ENCODE measurements at places on chromosomes 4 and X.

- no peak for DNase-seq
Observed at GRCh38 chrX:42246814-42247213, 323.5 kb upstream of the CASK start.

- no peak for DNase-seq
Observed at GRCh38 chr4:95545546-95545945, 3.2 kb downstream of the UNC5C start.

GRCh38 chr4:82562564-82562854 lies 721 bp upstream of the TMEM150C start:
- no peak for DNase-seq

DNA sequence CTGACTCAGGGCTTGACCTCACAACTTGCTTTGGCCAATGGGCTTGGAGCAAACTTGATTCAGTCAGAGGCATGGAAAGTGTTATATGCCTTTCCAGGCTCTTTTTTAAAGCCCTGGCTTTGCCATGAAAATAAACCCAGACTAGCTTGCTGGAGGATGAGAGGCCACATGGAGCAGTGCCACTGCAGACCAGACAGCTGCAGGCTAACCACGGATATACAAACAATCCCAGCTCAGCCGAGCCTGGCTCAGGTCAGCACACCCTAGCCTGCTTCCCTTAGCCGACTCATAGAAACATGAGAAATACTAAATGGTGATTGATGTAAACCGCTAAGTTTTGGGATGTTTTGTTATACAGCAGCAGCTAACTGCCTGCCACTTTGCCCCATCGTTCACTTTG lies 345.1 kb downstream of the ARHGAP10 start:
- DNase-seq = no peak

DNA sequence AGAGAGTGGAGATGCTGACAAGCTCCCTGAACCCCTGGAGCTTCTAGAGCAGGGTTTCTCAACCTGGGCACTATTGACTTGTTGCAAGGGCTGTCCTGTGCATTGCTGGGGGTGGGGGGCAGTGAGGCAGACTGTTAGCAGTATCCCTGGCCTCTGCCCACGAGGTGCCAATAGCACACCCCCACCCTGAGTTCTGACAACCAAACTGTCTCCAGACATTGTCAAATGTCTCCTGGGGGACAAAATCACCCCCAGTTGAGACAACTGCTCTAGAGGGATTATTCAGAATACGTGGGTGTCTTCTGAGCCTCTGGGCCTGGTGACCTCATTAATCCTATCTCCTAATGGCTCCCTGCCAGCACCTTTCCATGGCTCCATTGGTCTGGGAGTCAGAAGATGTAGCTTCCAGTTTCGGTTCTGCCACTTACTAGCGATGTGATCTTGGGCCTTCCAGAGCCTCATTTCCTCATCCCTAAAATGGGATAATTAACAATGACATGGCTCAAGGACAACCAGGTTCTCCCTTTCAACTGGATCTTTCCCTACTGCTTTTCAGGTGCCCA lies 17.6 kb upstream of the PJA1 start:
- DNase-seq = no peak

GRCh38 chr4:97185233-97185632 lies 958.0 kb downstream of the STPG2 start:
- no peak for DNase-seq

GRCh38 chr4:153634738-153635353 lies 49.2 kb upstream of the TLR2 start:
- DNase-seq = no peak

- no peak for DNase-seq
Observed at GRCh38 chr4:176638992-176639391, 153.7 kb downstream of the VEGFC start.

DNA sequence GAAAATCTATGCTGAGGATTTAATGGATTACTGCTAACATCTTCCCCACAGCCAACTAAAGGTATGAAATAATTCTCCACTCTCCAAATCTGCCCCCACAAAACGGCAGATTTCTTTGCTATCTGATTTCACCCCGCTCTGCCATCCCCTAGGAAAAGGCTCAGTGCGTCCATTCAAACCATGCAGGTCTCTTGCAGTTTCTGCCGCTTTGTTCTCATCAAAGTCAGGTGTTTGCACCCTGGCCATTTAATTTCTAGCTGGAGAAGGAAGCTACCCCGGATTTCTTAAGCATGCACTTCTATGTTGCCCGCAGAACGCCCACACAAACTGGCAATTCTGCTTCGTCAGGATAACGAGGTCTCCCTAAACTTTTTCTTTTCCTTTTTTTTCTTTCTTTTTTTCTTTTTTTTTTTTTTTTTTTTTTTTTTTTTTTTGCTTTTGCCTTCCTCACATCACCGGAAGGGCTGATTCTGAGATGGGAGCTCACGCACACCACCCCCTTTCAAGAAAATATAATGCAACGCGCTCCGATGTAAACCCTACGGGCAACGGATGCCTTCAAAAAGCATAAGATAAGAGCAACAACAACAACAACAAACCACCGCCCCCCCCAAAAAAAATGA lies 3.3 kb downstream of the NLGN4X start:
- no peak for DNase-seq

GRCh38 chr4:5760936-5761480 lies 50.0 kb downstream of the EVC start:
- no peak for DNase-seq

DNA sequence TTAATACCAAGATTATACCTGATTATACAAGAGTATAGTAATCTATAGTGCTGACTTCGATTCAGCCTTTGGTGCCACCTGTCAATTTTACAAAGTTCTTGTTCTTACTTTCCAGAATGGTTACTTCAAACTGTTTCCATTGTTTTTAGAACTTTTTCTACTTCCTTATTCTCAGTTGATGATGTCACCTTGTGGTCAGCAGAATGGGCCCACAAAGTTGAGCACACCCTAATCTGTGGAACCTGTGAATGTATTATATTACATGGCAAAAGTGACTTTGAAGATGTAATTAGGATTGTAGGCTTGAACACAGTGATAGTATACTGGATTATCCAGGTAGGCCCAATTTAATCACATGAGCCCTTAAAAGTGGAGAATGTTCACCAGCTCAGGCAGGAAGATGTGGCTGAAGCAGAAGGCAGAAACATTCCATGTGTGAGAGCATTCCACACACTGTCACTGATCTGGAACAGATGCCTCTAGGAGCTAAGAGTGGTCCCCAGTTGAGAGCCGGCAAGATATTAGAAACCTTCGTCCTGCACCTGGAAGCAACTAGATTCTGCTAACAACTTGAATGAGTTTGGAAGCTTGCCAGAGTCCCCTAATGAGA lies 6.3 kb upstream of the SGMS2 start:
- no peak for DNase-seq
